Effector CD8-positive, alpha-beta T cell (primary cell): ENCODE measurements at places on chromosomes 11 and 22.

- DNase-seq, result no peak
These were observed 115.0 kb downstream of the SLC1A2 start for GRCh38 chr11:35304386-35304775.

- no peak for DNase-seq
These were observed at the start of gene GPR83 for GRCh38 chr11:94400839-94401772. TSS of gene GPR83 (minus strand) at chr11:94401419. CDS start at chr11:94401247, 172 bp downstream.

DNA sequence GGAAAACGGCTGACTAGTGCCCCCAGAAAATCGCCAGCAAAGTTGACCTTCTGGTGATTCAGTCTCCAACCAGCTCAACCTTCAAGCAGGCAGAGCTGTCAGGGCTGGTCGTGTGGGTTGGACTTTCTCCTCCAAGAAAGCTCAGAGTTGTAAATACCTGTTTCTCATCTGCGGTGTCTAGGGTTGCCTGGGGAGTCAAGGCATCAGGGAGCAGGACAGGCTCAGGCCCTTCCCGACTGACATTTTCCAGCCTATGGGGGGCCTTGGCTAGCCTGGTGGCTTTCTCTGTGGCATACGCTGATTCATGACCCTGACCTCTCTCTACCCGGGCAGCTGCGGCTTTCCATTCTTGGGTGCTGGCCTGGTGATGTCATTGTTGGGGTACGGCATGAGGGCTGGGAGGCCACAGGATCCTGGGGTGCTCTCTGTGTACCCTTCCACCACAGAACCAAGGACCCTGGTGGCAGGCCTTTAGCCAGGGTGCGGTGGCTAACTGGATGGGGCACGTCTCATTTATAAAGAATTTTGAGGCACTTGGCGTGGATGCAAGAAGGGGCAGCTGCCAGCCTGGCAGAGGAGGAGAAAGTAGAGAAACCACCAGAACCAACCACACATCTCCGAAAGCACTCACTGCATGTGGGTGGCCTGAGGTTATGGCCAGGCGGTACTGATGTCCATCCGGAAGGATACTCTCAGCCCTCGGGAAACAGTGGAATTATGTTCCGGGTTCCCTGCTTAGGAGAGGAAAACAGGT is 64.9 kb downstream of the BCR start:
- no peak for DNase-seq

- no peak for DNase-seq
These were observed 98.2 kb upstream of the BID start for GRCh38 chr22:17872471-17872870.

- DNase-seq, result no peak
These were observed 367.0 kb upstream of the CADM1 start for GRCh38 chr11:115871161-115871760.

DNA sequence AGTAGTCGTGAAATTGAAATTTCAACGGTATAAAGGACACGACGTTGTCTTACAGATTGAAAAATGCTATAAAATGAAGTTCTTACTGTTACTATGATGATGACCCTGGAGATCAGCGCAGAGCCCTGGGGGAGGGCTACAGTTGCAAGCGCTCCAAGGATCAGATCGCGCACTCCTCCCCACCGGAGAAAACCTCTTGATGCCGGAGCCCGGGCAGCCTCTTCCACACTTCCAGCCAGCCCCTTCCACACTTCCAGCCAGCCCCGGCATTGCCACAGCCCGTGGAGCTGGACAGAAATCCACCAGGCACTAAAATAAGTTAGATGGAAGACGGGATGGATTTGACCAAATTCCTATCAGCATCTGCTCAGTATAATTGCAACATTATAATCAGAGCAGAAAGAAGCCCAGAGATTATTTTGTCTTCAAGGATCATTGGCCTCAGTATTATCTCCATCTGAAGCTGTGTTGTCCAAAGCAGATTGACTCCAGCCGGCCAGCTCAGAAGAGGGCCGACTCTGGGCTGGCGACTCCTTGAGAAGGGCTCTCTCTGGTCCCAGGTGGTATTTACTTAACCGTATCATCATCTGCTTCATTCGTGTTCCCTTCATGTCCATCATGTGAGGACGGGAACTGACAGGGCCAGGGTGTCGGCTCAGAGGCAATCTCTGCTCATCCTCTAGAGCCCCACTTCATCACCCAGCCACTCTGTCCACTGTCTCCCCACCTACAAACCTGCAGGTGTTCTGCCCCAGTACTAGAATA is 777 bp upstream of the MICAL3 start:
- no peak for DNase-seq

- no peak for DNase-seq
These were observed 23.5 kb downstream of the BBOX1 start for GRCh38 chr11:27064086-27064485.

GRCh38 chr22:45502215-45503049 is at the start of gene FBLN1:
TSS of gene FBLN1 (plus strand) at chr22:45502883. CDS start at chr22:45502986, 103 bp downstream.
- DNase-seq, result no peak

DNA sequence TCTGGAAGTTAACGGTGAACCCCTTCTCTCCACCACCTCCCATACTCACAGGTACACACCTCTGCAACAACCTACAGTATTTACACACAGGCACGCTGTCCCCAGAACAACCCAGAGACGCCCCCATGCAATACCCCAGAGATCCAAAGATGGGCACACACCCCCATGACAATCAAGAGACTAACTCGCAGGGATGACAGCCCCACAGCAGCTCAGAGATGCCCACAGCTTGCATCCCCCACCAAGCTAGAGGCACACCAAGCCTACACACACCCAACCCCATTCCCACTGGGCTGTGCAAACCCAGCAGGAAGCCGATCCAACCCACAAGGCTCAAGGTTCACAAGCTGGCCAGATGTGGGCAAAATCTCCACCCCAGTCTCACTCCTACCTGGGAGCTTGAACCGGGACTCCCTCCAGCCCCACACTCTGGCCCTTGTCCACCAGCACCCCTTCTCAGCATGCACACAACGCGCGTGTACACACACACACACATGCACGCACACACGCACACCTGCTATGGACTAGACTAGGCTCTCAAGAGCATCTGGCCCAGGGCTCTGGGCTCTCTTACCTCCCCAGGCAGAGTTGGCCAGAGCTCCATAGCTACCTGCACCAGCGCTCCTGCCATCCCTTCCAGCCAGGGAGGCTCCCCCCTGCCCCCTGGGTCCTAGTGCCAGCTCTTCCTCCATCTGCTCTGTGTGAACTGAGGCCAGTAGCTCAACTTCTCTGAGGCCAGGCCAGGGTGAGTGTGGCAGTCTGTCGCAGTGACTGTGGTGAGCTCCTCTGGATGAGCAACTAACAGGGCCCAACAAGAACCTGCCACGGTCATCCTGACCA is 11.5 kb downstream of the STARD10 start:
- no peak for DNase-seq

DNA sequence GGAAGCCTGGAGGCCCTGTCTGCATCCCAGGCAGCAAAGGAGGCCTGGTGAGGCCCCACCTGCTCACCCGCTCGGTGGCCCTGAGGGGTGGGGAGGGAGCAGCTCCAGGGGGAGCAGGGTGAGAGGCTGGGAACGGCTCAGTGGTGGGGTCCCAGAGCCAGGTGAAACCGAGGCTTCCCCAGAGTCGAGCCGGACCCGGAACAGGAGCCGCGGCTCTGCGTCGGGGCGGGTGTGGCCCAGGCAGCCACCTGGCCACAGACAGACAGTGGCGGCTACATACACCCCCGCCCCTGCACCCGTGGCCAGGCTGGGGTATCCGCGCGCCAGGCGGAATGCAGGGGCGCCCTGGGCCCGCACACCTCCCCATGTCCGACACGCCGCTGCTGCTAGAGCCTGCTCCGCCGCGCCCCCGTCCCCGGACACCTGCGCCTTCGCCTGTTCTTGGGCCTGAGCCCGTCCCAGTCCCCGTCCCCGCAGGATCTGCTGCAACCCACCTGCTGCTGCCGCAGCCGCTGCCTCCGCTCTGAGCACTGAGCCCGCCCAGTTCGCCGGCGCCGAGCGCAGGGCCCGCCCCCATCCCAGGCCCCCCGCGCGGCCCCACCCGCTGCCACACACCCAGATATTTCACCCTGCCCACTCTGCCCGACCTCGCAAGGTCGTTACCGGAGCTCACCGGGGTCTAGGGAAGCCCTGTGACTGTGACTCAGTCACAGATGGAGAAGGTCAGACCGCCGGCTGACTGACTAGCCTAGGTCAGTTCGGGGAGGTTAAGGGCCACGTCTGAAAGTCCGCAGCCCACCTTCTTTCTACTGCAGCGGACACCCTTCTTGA is at the start of gene SLC7A4:
TSS of gene SLC7A4 (minus strand) at position 525 of the 831 bp plus-strand sequence. CDS start 749 bp downstream, outside the sequence.
- DNase-seq, result no peak

GRCh38 chr11:129443276-129443675 is 67.6 kb downstream of the BARX2 start:
- no peak for DNase-seq

- DNase-seq, result no peak
These were observed 1443.3 kb downstream of the TBC1D22A start for GRCh38 chr22:48205790-48206189.
